ENCODE measurements at places on chromosomes 4 and X.

- DNase-seq: no peak
Measured at GRCh38 chr4:133483600-133484246, 334.6 kb downstream of the PCDH10 start.

DNA sequence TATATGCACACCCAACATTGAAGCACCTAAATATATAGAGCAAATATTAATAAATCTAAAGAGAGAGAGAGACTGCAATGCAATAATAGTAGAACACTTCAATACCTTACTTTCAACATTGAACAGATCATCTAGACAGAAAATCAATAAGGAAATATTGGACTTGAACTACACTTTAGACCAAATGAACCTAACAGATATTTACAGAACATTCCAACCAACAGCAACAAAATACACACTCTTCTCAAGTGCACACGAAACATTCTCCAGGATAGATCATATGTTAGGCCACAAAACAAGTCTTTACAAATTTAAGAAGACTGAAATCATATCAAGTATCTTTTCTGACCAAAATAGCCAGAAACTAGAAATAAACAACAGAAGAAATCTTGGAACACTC, 66.6 kb downstream of the CD99L2 start:
- DNase-seq: no peak

- no peak for DNase-seq
Measured at GRCh38 chr4:74320559-74321118, 12.4 kb downstream of the EPGN start.

DNA sequence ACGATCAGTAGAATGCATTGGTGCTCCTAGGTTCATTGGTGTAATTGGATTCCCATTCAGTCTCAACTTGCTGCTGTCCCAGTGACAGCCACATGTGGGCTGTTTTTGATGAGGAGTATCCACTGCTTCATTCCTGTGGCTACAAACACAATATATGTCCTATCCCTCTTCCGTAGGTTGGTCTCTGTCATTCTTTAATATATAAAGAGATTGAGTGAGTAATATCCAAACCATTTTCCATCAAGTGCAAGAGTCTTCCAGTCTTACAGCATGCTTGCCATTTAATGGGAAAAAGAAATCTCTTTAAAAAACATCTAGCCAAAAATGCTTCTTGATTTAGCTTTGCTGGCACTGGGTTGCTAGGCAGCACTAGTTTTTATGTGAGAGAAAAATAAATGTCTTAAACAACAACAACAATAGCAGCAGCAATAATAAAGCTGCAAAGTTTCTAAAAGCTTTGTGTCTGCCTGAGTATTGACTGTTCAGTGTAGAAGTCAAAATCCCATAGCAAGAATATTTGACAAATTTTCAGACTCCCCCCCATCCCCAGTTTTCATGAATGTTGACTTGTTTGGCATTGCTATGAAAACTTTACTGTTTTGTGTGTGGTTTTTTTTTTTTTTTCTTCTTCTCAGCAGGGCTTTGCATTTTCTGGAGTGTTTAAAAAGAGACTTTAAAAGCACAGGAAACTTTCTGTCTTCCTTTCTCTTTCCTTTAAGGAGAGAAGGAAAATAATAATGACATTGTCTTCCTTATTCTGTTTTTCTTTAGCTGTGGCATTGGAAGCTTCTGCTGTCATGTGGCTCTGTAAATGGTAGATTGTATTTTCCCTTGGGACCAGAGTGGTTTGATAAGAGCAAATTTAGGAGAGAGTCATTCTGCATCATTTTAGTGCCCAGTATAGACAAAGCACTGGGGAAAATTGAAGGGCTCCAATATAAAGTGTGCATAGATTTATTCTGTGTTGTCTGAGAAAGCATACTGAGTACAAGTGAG, 244.3 kb downstream of the ARHGAP10 start:
- no peak for DNase-seq

- DNase-seq: peak; percentile 68
Measured at GRCh38 chrX:47637546-47638195, 7.9 kb upstream of the CFP start.

GRCh38 chrX:72121383-72121782, 10.3 kb downstream of the RTL5 start:
- no peak for DNase-seq

- no peak for DNase-seq
Measured at GRCh38 chr4:94451051-94451694, 569 bp upstream of the PDLIM5 start.

DNA sequence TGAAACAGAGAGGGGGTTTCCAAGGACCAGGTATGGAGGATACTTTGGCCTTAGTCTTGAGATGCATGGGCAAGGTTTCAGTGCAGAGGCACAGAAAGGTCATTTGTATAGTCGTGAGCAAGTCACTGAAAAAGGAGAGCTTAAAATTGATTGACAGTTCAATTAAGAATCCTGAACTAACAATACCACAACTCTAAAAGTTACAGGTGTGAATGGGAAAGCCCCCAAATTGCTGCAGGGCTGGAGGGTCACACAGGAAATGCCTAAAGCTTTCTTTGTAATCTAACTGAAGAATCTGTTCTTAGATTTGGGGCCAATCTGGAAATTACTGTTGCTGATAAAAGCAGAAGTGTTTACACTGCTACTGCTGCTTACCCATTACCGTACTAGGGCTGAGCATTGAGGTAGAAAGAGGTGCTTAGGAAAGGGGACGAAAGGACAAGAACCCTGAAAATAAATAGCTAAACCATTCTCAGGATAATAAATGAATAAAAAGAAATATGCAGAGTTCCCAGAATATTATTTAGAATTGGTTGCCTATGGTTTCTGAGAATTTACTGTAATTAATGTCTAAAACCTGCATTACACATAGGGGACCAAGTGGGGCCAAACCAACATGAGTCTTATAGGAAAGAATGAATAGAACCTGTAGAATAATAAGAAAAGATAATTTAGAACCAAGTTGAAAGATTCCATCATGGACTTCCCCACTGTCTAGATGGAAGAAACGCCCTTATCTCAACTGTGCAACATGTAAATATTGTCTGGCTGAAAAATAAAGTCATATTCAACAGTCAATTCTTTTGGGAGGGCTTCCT, 91.9 kb upstream of the PPP1R2C start:
- DNase-seq: no peak

DNA sequence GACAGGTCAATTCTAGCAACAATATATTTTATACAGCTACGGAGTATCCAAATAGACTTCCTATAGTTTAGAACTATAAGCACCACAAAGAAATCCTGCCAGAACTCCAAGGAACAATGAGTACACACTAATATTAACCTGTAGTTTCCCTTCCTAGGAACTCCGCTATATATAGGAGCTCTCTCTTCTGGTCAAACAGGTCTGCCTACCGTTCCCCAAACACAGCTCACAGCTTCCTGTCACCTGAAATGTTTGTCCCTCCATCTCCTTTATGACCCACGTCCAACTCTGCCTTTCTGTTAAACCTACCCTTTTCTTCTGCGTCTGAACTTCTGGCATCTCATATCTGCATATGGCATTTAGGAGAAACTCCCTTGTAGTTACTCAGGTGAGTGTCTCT, 10.5 kb upstream of the GJB1 start:
- no peak for DNase-seq

All from C1 segment of cervical spinal cord (tissue), 14 donors.